Metanephros (tissue), 2 donors: ENCODE measurements at places on chromosomes 16 and 17. TPM values are rescaled to one million over a fixed set of nuclear protein-coding genes. Genes with fewer than 3 reads are reported as not detected.

CDRT15L2 gene
- not detected for total RNA-seq

EXOC3L1 gene
- 11.6 TPM for total RNA-seq

OR3A3 gene
- not detected for total RNA-seq

CXCL16 gene
- total RNA-seq = 14.1 TPM

NUPR1 gene
- 4.1 TPM for total RNA-seq

SMIM5 gene
- 20.1 TPM for total RNA-seq

ZNF48 gene
- total RNA-seq = 11.4 TPM

TPPP3 gene
- 38.6 TPM for total RNA-seq

TMED6 gene
- total RNA-seq = 1.9 TPM

NPIPB13 gene
- 4.5 TPM for total RNA-seq

ZP2 gene
- not detected for total RNA-seq

SCN4A gene
- 17.4 TPM for total RNA-seq

PRKCB gene
- total RNA-seq = 10.4 TPM

TNFRSF17 gene
- not detected for total RNA-seq

NOS2 gene
- 2.3 TPM for total RNA-seq

MYH1 gene
- total RNA-seq = 1.5 TPM

ARL17A gene
- 13.5 TPM for total RNA-seq

TRIM72 gene
- 13.8 TPM for total RNA-seq

WFIKKN2 gene
- 1.6 TPM for total RNA-seq

TPSB2 gene
- total RNA-seq = 0.47 TPM

RCVRN gene
- total RNA-seq = not detected

NOTUM gene
- total RNA-seq = 2.6 TPM

TBC1D3K gene
- not detected for total RNA-seq

TRPV3 gene
- total RNA-seq = 0.64 TPM

SLC52A1 gene
- 0.58 TPM for total RNA-seq

RHBDL3 gene
- total RNA-seq = 1.3 TPM

SPNS3 gene
- total RNA-seq = 2.7 TPM

NECAB2 gene
- total RNA-seq = 0.82 TPM

GRIN2A gene
- total RNA-seq = 5.3 TPM

KRTAP9-8 gene
- not detected for total RNA-seq

ACSF2 gene
- total RNA-seq = 73.9 TPM

TPSG1 gene
- not detected for total RNA-seq

SDR42E2 gene
- 0.18 TPM for total RNA-seq

KRTAP4-1 gene
- total RNA-seq = not detected

SCARF1 gene
- 19.0 TPM for total RNA-seq

RBFOX1 gene
- 9.0 TPM for total RNA-seq

ATF7IP2 gene
- 15.8 TPM for total RNA-seq

INO80E gene
- 37.4 TPM for total RNA-seq

KRTAP4-2 gene
- total RNA-seq = not detected

ELMO3 gene
- 6.3 TPM for total RNA-seq

PHKG2 gene
- total RNA-seq = 22.6 TPM

NAGPA gene
- total RNA-seq = 16.2 TPM

TPSD1 gene
- total RNA-seq = not detected

XYLT1 gene
- 17.7 TPM for total RNA-seq

TBC1D28 gene
- total RNA-seq = not detected

NAA60 gene
- total RNA-seq = 27.6 TPM

KLHL10 gene
- total RNA-seq = 0.12 TPM
